Amniotic stem cell (primary cell): ENCODE measurements at places on chromosomes 2 and 18.
A peak's percentile ranks its signal among the peaks of the same experiment; 100 is the strongest.

DNA sequence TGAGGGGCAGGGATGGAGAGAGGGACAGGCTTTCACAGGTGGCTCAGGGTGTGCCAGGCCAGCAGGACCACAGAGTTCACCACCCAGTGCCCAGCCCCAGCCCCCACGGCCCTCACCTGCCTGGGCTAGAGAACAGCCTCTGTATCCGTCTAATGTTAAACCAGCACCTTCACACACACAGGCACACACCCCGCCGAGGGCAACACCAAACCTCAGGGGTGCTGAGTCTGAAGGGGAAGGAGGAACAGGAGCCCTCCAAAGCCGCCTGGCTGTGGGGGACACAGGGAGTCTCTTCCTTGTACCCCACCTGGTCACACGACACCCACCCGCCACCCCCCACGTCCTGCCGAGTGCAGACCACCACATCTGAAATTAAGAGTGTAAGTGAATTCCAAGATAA is 205.8 kb upstream of the SALL3 start:
- no peak for DNase-seq

DNA sequence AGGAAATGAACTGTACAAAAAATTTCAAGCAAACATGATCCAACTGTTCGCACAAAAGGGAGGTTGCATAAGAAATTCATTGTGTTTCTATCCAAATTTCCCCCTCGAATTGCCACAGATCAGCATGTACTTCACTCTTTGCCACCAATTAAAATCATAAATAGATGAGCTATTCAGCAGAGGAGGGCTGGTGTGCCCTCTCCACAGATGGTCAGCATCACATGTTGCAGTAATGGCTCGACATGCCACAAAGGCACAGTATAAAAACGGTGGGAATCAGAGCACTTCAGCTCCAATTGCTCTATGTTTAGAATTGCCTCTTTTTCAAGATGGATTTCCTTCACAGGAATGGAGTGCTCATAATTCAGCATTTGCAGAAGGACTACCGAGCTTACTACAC is at the start of gene G6PC2:
G6PC2 (plus strand) TSS at position 289 of the 400 bp plus-strand sequence; CDS start at position 330, 41 bp downstream.
- DNase-seq: no peak

DNA sequence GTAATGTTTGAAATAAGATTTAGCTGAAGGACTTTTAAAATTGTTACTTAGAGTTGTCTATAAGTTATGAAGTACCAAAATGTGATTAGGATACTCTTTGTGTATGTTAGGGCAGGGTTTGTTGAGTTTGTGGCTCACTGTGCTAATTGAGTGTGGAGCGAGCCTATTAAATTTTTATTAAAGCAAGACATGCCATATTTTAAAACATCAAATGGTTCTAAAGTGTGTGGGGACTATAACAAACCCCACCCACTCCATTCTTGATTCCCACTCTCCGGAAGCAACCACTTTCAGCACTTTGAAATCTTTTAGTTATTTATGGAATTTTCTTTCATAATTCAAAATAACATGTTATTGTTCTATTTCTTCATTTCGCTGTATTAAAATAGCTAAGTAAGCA is 1.8 kb downstream of the HNMT start:
- no peak for DNase-seq

- no peak for DNase-seq
These were observed 63.9 kb upstream of the TTC39C start for GRCh38 chr18:23950644-23951043.

- no peak for DNase-seq
These were observed 8.1 kb downstream of the NBEAL1 start for GRCh38 chr2:203022751-203023150.

- DNase-seq: peak; percentile 21
These were observed 1663.6 kb downstream of the SUCLG1 start for GRCh38 chr2:82795446-82795845.

GRCh38 chr18:9017905-9018227 is 84.6 kb upstream of the NDUFV2 start:
- DNase-seq: no peak

- no peak for DNase-seq
These were observed 1.1 kb downstream of the FECH start for GRCh38 chr18:57585421-57585820.

DNA sequence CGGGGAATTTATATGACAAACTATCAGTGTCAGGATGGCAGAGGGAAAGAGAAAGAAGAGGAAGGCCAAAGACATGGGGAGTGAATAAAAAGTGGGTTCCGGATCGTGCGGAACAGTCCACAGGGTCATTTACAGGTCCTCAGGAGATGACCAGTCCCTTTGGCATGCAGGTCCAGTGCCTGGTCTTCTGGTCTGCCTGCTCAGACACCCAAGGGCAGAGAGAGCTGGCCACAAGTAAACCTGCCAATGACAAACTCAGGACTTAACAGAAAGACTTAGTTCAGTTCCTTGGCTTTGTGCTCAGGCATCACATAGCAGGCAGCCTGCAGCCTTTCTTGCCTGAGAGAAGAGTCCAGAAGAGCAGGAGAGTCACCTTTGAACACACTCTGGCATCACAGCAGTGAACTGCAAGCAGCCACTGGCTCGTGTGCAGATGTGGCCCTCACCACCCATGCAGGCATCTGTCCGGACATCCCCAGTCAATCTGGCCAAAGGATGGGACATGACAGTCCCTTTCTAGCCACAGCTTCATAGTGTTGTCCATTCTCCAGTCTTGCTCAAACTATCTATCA is 14.0 kb downstream of the TMEM127 start:
- DNase-seq: peak; percentile 74

DNA sequence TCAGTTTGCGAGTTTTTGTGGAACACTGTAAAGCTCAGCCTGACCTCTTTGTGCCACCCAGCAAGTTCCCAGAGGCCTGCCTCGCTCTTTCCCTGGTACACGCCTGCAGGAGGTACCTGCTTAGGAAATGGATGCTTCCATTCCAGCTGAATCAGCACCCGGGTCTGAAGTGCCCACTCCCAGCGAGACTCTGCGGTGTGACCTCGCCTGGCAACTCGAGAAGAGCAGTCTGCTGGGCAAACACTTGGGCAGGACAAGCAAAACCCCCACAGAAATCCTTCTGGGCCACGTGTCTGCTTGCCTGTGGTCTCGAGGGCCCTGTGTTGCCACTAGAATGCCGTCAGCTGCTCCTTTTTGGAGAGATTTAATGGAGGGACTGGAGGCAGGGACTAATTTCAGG is 127.6 kb downstream of the MAPK4 start:
- DNase-seq: no peak

DNA sequence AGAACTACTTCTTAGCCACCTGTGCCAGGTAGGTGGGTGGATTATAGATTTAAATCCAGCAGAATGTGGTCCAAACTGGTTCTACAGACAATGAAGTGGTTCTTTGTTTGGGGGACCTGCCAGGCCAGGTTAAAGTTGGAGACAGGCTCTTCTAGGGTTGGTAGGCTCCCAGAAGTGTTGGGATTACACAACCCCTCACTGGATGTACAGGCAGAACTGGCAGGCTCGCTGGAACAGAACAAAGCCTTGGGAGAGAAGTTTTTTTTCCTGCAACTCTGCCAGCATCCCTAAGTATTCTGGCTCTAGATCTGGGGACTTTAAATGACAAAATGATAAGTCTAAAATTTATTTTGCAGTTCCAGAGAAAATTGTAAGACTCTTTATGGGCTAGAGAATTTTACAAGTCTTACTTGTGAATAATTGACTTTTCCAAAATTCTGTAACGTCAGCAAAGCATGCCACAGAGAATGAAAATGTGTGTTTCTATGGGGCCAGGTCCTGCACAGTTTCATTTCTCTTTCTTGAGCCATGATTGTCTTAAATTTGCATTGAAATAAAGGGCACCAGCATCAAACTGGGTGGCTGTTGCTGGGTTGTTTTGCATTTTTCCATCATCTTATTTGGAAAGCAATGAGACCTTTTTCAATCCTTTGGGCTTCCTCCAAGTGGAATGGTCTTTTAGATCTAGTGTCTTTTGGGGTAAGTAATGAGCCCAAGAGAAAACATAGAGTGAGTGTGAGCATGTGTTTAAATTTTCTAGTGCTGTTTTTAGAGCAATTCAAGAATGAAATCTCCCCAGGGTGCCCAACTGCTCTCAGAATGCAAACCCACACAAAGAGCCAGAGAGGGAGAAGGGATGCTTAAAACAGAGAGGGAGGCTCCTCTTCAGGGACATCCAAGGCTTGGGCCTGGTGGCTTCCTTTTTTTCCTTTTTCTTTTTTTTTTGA is 32.4 kb upstream of the ATL2 start:
- no peak for DNase-seq

DNA sequence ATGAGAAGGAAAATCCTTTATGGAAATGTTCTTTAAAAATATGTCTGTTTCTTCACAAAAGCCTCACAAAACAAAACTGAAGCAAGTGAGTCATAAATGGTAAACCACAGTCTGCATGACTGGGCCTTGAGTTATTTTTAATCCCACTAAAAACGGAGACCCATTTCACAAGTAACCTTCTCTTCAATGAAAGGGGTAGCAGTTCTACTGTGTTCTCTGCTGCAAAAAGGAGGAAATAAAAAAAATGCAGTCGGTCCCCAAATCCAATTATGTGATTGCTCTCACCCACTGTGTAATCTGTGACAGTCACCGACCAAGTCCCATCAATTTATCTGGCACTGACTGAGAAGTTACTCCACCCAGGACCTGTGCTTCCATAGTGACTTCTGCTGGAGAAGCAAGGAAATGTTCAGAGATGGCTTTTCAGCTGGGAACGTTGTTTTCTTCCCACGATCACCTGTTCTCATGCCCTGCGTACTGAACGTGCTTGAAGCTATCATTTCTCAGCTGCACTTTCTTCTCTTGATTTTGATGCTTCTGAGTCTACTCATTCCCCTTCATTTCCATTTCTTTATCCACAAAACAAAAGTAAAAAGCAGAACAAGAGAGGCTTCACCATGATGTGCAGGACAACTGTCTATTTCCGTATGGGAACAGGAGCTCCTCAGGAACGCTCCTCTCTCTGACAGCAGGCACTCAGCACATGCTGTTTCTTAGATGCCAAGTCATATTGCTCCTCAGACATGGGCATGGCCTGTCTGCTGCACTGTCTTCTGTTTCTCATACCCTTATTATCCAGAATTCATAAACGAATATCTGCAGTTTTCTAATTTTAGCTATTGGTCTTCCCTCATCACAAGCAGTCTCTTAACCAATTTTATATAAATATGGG is 80.0 kb upstream of the TMEM200C start:
- DNase-seq: peak; percentile 19

DNA sequence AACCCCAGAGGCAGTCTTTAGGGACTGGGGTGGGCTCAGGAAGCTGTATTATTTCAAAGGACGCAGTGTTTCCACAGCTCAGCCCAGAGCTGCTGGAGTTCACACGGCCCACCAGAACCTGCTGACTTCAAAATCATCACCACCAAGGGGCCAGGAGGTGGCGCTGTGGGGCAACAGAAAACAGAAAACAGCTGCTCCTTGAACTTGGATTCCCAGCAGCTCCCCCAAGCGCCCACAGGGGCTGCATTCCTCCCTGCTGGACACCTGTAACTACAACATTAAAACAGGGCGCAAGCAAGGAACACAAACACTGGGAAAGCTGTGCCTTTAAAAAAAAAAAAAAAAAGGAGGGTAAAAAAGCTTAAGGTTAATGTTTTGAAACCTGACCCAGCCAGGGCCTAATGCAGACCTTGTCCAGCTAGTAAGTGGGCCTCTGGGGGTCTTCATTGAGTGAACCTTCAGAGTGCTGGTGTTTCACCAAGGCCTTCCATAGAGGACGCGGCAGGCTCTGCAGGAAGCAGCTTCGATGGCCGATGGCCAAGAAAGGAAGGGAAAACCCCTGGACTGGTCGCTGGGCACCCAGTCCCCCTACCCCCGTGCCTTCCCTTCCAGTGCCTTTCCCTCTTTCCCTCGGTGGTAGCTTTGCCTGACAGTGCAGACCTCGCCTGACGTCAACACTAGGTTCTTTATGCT is 25.9 kb downstream of the MLPH start:
- peak; percentile 83 for DNase-seq

- DNase-seq: no peak
These were observed 18.9 kb downstream of the GRHL1 start for GRCh38 chr2:9970200-9971044.

DNA sequence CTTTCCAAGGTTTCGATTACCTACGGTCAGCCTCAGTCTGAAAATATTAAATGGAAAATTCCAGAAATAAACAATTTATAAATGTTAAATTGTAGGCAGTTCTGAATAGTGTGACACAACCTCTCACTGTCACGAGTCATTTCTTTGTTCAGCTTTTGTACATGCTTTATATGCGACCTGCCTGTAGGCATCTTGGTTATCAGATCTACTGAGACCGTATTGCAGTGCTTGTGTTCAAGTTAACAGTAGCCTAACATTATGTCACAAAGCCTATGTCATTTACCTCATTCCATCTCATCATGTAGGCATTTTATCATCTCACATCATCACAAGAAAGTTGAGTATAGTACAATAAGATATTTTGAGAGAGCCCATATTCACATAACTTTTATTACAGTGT is 77.3 kb downstream of the LYPD6B start:
- DNase-seq: no peak

- DNase-seq: no peak
These were observed 177.2 kb upstream of the RAB6C start for GRCh38 chr2:129802290-129802689.

GRCh38 chr2:157336137-157337010 is 10.8 kb upstream of the ERMN start:
- peak; percentile 15 for DNase-seq

DNA sequence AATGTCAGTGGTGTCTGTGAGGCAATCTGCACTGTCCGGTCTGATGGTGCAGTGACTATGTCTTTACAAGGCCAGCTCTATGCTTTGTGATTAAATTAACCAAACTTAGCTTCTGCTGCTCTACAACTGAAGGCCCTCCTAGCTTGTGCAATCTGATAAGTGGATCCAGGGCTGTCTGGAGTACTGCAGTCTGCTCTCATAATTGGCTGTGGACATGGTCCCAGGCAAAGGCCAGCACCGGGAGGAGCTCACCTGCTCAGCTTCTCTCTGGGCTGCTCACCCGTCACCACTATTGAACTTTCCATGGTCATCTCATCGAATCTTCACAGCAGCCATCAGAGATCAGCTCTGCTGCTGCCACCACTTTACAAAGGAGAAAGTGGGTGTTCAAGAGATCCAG is 13.0 kb upstream of the APCDD1 start:
- no peak for DNase-seq

GRCh38 chr2:3170792-3171455 is 206.7 kb downstream of the EIPR1 start:
- no peak for DNase-seq

DNA sequence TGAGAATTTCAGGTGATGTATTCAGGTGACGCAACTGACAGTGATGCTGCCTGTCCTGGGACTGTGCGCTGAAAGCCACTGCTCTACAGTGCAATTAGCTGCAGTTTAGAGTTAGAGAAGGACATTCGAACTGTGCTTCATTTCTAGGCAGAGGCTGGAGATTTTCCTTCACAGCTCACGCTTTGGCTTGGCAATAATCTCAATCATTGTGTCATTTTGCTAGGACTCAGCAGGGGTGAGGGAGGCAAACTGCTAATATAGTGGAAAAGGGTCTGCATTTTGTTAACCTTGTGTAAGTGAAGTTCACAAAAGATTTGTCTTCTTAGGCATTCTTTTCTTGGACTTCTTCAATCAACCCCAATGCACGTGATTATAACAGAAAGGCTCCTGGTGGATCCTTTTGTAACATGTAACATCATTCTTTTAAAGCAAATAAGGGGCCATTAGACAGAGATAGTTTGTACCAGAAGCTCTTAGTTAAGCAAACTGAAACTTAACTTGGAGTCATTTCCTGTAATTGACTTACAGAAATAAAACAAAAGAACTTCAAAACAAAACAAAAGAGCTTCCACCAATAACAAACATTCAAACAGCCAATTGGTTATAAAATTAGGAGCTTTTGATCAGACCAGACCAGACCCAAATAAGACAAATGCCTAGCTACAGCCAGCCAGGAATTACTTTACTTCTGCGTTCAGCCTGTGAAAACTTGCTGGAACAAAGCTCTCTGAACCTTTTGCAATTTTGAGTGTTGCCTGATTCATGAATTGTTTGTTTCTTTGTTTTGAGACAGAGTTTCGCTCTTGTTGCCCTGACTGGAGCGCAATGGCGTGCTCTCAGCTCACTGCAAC is 1376.3 kb upstream of the CELF4 start:
- DNase-seq: no peak
